ENCODE measurements at places on chromosomes 5 and 9. TPM values are rescaled to one million over a fixed set of nuclear protein-coding genes. Genes with fewer than 3 reads are reported as not detected.

DNA sequence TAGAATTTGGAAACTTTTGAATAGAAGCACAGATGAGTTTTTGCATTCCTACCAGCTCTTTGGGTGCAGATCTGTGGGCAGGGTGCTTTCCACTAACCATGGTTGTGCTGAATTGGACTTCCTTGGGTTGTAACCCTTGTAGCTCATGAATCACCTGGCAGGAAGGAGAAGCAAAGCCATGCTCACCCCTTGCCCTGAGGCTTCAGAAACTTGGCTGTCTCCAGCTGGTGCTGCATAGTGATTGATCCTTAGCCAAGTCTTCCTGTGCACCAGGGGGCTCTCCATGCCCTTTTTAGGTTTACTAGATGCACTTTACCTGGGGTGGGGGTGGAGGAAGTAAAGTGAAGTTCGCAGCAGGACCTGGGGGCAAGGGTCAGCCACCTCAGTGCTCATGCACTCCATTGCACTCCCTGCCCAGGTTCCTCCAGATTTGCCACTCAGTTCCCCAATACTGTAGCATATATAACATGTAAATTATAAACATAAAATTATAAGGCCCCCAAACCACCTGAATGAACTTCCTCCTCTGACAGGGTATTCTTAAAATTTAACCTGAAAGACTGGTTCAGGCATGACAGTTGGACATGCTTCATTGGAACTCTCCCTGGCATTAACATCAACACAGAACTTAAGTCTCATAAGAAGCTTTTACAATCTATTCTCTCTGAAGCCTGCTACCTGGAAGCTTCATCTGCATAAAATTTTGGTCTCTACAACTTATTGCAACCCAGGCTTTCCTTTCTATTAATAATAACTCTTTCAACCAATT is 25.8 kb upstream of the IFNA14 start:
- DNase-seq, result no peak
- H3K36me3 ChIP-seq, result no peaks in the 10 kb centered on the region
- H3K4me1 ChIP-seq, result no peaks in the 10 kb centered on the region
- no peaks in the 10 kb centered on the region for H3K27me3 ChIP-seq
- H3K27ac ChIP-seq, result no peak overlapping the region

NR5A1 gene
- 38.8 TPM for total RNA-seq

GRCh38 chr9:72557549-72557948 is 36.1 kb downstream of the TMC1 start:
- no peak overlapping the region for H3K4me3 ChIP-seq
- peaks cover 39% of the 10 kb centered on the region for H3K4me1 ChIP-seq
- peak; percentile 59 for DNase-seq

GRCh38 chr9:8660383-8660782 is 860.8 kb upstream of the DMAC1 start:
- DNase-seq, result no peak
- H3K27me3 ChIP-seq, result no peaks in the 10 kb centered on the region
- no peak overlapping the region for H3K4me3 ChIP-seq
- no peak overlapping the region for H3K27ac ChIP-seq
- no peaks in the 10 kb centered on the region for H3K4me1 ChIP-seq
- no peaks in the 10 kb centered on the region for H3K36me3 ChIP-seq

CAMK4 gene
- total RNA-seq, result not detected

DNA sequence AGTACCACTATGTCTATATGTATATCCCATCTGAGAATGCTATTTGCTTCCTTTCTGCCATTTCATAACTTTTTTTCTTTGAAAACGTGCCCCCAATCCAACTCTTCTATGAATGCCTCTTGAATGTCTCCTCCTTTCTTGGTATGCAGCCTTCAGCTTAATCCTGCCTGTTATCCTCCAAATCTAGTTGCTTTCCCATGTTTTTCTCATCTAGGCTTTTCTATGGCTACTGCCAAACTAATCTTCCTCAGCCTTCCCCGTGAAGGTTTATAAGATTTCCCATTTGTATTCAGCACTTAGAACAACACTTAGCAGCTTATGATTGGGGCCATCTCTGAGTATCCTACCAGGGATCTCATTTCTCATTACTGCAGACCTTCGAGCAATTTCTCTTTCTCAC is 2.5 kb downstream of the TGFBR1 start:
- H3K4me3 ChIP-seq, result no peak overlapping the region
- no peak overlapping the region for H3K27ac ChIP-seq
- peaks cover 42% of the 10 kb centered on the region for H3K4me1 ChIP-seq
- no peaks in the 10 kb centered on the region for H3K36me3 ChIP-seq

DNA sequence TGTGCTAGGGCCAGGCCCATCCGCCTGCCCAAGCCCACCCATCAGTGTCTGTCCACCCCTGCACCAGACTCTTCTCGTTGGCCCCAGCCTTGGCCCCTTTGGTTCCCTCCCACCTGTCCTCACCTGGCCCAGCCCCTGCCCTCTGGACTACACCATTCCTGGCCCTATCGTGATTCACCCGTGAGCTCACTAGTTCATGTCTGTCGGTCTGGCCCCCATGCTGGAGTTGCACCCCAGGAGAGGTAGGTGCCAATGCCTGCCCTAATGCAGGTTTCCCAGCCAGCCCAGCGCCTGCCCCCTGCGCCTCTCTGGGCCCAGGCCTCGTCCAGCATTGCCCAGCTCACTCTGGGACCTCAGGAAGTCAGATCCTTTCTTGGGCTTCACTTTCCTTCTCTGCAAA is 115.4 kb upstream of the LMX1B start:
- H3K36me3 ChIP-seq, result peaks cover 3% of the 10 kb centered on the region
- no peak overlapping the region for H3K4me3 ChIP-seq

BTNL9 gene
- total RNA-seq, result not detected

DNA sequence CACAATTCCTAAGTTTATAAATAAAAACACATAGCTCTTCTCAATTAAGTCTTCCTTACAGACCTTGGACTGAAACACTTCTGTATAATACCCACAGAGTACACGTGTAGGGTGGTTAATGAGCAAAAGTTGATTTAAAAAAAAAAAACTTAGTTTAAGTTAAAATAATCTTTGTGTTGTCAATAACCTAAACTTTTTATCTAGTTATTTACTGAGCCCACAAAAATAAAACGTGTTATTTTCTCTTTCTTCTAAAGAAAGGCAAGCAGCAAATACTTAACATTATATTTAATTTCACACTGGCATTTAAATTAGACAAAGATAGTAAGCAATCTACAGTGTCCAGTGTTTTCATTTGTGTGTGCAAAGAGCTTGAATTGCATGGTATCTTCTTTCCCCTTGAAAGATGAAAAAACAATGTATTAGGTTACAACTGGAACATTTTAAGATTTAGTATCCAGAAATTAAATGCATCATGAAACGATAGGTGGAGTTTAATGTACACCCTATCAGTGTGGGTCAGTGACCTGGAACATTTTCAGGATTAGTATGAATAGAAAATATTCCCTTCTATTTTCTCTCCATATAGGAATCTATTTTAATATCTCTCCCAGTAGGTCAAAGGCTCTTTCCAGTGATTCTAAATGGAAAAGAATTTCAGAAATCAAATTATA is 1014.8 kb downstream of the NR2F1-AS1 start:
- H3K27ac ChIP-seq, result no peak overlapping the region
- DNase-seq, result no peak
- no peaks in the 10 kb centered on the region for H3K36me3 ChIP-seq

CCDC171 gene
- 2.5 TPM for total RNA-seq

DNA sequence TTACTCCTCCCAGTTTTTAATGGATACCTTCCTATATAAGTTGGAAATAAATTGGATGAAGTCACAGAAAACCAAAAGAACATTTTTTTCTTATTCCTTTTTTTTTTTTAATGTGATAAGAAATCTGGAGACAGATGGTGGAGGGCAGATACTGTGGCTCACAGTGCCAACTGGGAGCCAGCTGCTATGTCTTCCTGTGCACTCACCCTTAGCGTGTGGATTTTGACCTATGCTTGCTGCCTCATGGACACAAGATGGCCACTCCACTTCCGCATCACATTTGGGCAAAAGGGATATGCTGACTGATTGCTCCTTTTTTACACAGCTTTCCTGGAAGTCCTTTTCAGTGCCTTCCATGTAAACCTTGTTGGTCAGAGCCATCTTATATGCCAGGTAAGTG is 342.6 kb downstream of the MAN2A1 start:
- H3K4me1 ChIP-seq, result peaks cover 26% of the 10 kb centered on the region

GRCh38 chr9:112443200-112443599 is 43.4 kb upstream of the KIAA1958 start:
- no peak overlapping the region for H3K4me3 ChIP-seq
- peaks cover 36% of the 10 kb centered on the region for H3K36me3 ChIP-seq
- no peaks in the 10 kb centered on the region for H3K27me3 ChIP-seq
- no peak overlapping the region for H3K27ac ChIP-seq
- DNase-seq, result peak; percentile 16

MEF2C gene
- total RNA-seq, result not detected

GRCh38 chr5:1032011-1032410 is 23.4 kb downstream of the NKD2 start:
- H3K4me1 ChIP-seq, result no peaks in the 10 kb centered on the region
- no peak overlapping the region for H3K27ac ChIP-seq
- H3K4me3 ChIP-seq, result no peak overlapping the region

GRCh38 chr9:1051584-1052275 is 1.6 kb downstream of the DMRT2 start:
- no peaks in the 10 kb centered on the region for H3K36me3 ChIP-seq
- peaks cover 18% of the 10 kb centered on the region for H3K27me3 ChIP-seq
- H3K27ac ChIP-seq, result no peak overlapping the region
- H3K4me3 ChIP-seq, result no peak overlapping the region
- DNase-seq, result no peak

ARHGEF37 gene
- 0.27 TPM for total RNA-seq

DNA sequence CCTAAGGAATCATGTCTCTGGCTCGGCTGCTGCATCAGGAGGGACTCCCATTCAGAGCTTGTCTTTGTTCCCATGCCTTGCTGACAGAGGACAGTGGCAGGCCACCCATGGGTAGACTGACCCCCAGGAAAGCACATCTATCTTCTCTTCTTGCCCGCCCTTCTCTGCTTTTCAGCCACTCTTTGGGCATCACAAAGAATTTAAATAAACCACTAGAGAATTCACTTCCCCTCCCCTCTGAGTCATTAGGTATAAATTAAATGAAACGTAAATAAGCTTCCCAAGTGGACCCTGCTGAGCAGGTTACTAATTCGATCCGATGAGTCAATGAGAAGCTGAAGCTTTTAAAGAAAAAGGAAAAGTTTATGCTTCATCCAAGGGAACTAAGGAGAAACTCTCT is 97.0 kb downstream of the DRD1 start:
- H3K4me3 ChIP-seq, result no peak overlapping the region
- no peaks in the 10 kb centered on the region for H3K27me3 ChIP-seq
- H3K4me1 ChIP-seq, result peaks cover 12% of the 10 kb centered on the region
- no peak for DNase-seq
- H3K36me3 ChIP-seq, result no peaks in the 10 kb centered on the region

DNA sequence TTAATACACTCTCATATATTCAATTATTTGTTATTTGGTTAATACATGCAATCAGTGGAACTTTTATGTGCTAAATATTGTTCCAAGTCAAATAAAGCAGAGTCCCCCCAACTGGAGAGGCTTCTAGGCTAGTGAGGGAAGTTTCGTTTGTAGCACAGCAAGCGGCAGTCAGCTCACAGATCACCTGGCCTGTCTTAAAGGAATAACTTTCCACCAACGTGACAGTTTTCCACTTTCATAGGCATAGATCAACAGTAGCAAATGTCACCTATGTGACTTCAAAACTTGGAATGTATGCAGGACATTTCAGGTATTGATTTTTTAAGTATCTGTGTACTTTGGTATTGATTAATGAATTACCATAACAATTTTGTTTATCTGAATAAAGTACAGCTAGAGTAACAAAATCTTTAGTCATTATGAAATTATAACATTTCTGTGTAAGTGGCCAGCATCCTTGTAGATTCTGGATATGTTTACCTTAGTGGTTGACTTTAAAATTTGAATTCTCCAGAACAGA is 129.7 kb upstream of the VCAN start:
- no peaks in the 10 kb centered on the region for H3K36me3 ChIP-seq
- no peaks in the 10 kb centered on the region for H3K4me1 ChIP-seq
- H3K4me3 ChIP-seq, result no peak overlapping the region
- no peaks in the 10 kb centered on the region for H3K27me3 ChIP-seq

DNA sequence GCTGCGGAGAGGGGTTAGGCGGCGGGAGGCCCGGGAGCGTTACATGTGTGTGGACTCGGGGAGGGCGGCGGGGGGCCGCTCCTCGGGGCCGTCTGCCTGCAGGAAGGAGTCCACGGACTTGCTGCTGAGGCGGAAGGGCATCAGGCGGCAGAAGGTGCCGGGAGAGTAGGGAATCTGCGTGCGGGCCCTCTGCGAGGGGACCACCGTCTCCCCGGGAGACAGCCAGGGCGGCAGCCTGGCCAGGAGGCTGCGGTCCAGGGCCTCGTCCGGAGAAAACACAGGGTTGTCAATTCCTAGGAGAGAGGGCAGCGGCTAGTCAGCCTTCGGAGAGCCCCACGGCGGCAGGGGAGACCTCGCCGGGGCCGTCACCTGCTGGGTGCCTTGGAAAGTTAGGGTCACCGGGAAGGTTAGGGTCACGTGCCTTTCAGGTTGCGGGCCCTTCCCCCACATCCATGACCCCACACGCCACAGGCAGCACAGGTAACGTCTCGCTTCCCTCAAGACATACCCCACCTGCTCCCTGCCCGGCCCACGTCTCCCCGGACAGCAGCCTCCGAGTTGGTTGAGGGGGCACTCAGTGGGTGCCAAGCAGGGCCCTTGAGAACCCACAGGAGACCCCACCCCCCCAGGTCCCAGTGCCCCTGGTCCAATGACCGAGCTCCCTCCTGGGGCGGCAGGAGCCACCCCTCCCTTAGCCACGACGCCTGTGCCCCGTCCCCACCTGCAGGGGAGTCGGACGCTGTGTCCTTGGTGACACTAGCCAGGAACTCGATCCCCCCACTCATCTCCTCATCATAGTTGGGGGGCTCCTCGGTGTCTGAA is 32.1 kb downstream of the EXOC3 start:
- no peak overlapping the region for H3K27ac ChIP-seq
- peaks cover 32% of the 10 kb centered on the region for H3K4me1 ChIP-seq
- DNase-seq, result no peak
- no peaks in the 10 kb centered on the region for H3K36me3 ChIP-seq
- peaks cover 14% of the 10 kb centered on the region for H3K27me3 ChIP-seq

DNA sequence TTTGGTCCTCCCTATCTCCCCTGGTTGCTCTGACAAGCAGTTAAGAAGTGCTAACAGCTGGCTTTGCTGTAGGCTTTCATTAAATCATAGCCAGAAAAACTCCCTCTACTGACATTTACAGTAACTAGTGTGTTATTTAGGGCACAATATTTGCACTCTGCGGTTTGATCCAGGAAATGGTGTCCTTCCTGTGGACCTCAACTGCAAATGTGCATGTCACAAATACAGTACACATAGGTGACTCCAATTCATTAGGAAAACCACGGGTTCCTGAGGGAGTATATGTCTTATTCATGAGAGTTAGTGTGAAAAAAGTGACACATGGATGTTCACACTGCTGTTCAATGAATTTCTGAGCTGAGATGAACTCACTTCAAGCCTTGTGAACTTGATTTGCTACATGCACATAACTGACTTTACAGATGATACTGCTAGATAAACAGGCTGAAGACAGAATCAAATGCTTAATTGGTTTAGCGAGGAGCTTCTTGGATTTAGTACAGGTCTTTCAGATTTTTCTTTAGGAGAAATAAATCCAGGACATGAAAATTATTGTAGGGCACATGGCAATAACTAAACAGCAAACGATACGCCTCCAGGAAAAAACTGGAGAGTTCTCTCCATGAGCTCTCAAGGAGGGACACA is 281.5 kb downstream of the EFNA5 start:
- DNase-seq, result no peak
- H3K27me3 ChIP-seq, result no peaks in the 10 kb centered on the region
- H3K4me1 ChIP-seq, result no peaks in the 10 kb centered on the region

MTREX gene
- total RNA-seq, result 141 TPM

- no peak overlapping the region for H3K4me3 ChIP-seq
- H3K27me3 ChIP-seq, result no peaks in the 10 kb centered on the region
- DNase-seq, result no peak
- 0 out of 2 replicates have a peak, but pooled peaks cover 5% of the 10 kb centered on the region for H3K4me1 ChIP-seq
- H3K36me3 ChIP-seq, result no peaks in the 10 kb centered on the region
These were observed 17.9 kb downstream of the ZSWIM6 start for GRCh38 chr5:61349935-61350334.

Data from HepG2 (cell line).